ENCODE measurements at places on chromosomes 6 and 20.

GRCh38 chr6:49225471-49225870 is 237.6 kb downstream of the MMUT start:
- no peak for DNase-seq

DNA sequence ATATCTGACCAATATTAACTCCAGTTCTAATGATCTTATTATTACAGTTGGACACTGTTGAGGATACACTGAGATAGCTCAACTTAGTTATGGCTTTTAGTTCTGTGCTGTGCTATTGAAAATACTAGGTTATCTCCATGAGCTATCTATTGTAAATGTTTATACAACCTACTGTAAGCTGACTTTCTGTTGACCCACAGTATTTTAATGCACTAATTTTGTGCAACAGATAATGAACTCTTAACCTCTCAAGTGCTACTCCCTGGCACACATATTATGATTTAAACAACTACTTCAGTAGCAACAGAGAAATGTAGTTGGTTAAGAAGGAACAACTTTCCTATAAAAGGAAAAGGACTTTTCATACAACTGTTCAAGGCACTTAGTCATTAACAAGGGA is 5.2 kb upstream of the MMS22L start:
- no peak for DNase-seq

DNA sequence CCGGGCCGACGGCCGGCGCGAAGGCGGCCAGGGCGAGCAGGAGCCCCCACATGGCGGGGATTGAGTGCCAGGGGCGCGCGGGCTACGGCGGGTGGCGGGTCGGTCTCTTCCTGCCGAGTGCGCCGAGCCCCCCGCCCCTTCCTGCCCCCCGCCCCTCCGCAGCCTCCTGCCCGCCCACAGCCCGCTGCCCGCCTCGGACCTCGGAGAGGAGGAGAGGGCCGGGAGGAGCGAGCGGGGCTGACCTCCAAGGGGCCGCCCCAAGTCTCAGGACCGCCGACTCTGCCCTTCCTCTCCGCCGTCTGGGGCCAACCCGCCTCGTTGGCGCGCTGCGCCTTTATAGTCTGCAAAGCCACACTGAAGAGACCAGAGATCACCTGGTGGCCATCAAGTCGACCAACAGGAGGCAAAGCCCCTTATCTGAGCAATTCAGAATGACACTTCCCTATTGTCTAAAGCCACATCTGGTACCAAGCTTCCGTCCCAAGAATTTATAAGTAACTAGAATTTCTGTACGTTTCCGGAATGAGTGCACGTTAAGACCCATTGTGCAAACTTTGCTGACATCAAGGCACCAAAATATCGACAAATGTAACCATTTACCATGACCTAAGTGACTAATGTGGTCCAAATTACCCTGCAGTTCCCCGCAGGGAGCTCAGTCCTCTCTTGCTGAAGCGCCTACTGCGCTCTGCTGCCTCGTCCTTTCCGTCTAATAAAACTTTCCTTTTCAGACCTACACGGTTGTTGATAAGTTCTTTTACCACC is at the start of gene CPXM1:
Gene CPXM1, minus strand, starts transcription at position 107 of the 765 bp plus-strand sequence. Its CDS starts 55 bp downstream, at position 52.
- no peak for DNase-seq

GRCh38 chr6:13152764-13153163 is 175.6 kb downstream of the TBC1D7 start:
- DNase-seq, result no peak

DNA sequence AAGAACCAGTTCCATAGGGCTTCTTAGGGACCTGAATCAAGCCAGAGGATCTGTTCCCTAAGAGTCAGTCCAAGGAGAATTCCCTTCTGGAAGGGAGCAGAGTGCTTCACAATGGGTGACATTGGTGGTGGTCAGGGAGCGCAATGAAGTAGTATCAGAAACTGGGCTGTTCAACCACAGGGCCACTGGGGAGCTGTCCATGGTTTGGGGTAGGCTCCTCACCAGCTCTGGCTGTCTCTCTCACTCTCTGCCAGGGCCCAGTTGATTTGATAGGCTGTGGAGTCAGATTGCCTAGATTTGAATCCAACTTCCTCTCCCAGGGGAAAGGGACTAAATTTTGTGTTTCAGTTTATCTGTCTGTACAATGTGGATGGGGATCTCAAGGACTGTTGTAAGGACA is 36.7 kb upstream of the CHD6 start:
- DNase-seq, result no peak

- DNase-seq, result no peak
Observed at GRCh38 chr6:113847447-113847846, 9.7 kb upstream of the MARCKS start.

DNA sequence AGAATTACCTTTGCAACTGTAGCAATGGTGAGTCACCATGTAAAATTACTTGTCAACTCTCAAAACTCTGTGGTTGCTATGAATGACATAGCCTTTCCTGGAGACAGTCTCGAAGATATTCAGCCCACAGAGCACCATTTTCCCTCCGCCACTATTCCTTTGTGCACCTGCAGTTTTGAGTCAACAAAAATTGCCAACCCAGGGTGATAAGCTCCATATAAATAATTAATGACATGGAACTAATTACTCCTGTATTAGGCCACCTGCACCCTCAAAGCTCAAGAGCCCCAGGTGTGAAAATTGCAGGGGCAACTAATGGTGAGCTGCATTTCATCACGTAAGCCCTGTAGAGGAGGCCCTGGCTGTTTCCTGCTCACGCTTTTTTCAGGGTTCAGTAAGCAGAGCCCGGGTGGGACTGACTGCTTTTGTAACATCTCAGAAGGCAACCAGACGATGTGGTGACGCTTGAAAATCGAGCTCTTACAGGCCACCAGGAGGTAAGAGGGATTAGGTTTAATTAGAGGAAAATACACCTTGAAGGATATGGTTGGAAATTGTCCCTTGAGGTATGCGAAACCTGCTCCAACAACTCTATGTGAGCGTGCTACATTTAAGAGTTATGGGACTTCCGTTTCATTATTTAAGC is 70.8 kb downstream of the BMP2 start:
- DNase-seq, result no peak

DNA sequence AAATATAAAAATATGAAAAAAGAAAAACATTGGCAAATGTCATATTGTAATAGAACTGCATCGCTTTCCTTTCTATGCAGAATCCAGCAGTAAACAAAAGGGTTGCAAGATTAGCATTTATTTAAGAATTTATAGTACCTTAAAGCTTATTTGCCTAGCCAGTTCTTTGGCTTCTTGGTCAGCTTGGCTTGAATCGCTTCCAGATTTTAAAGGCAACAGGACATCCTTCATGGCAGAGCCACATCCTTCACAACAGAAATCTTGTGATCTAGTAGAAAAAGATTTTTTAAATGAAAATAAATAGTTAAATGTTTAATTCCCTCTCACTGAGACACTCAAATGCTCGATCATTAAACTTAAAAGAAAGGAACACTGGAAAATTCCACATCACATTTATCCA is 17.4 kb downstream of the UBE2J1 start:
- no peak for DNase-seq

DNA sequence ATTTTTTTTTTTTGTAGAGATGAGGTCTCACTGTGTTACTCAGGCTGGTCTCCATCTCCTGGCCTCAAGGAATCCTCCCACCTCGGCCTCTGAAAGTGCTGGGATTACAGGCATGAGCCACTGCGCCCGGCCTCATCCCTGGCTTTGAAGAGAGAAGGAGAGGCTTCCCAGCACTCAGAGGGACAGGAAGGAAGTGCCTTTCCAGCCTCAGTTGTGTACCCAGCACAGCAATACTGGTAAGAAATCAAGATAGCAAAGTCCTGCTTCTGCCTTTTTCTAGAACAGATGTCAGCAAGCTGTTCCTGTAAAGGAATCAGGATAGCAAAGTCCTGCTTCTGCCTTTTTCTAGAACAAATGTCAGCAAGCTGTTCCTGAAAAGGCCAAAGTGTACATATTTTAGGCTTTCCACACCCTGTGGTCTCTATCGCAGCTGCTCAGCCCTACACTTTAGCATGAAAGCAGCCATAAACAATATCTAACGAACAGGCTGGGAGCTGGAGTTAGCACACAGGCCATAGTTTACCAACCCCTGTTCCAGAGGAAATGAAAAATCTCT is 6.3 kb upstream of the PLTP start:
- DNase-seq, result no peak

GRCh38 chr20:48181261-48181935 is 396.1 kb upstream of the SULF2 start:
- DNase-seq, result no peak

GRCh38 chr20:483815-484644 is 21.7 kb upstream of the TBC1D20 start:
- DNase-seq, result no peak

- DNase-seq, result no peak
Observed at GRCh38 chr6:152874267-152874666, 108.6 kb downstream of the FBXO5 start.

DNA sequence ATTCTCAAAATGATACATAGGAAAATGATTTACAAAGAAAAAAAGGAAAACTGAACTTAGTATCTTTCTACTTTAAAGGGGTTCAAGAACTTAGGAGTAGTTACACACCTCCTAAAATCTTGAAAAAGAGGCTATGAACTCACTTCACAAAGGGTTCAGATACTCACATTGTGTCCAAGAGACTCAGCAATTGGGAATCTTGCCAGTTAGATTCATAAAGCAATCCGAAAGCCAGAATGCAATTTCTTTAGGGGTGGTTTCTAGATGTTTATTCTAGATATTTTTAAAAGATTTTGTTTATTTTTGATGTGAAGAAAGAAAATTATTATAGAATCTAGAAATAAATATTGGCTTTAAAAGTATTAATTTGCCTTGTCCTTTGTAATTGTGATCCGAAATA is 1.7 kb upstream of the MYB start:
- no peak for DNase-seq

GRCh38 chr6:126180585-126180984 is 159.3 kb upstream of the CENPW start:
- DNase-seq, result peak; percentile 99

GRCh38 chr6:111763381-111763780 is 109.9 kb downstream of the FYN start:
- DNase-seq, result no peak

- DNase-seq, result no peak
Observed at GRCh38 chr20:32609111-32609773, 24.1 kb upstream of the NOL4L start.

GRCh38 chr20:6180531-6180930 is 57.7 kb upstream of the FERMT1 start:
- no peak for DNase-seq

GRCh38 chr6:5461365-5461764 is 200.1 kb downstream of the FARS2 start:
- no peak for DNase-seq

- no peak for DNase-seq
Observed at GRCh38 chr20:43666376-43667328, at the start of gene MYBL2. Gene MYBL2 (plus strand): TSS chr20:43667114. CDS start chr20:43667284, 170 bp downstream.

DNA sequence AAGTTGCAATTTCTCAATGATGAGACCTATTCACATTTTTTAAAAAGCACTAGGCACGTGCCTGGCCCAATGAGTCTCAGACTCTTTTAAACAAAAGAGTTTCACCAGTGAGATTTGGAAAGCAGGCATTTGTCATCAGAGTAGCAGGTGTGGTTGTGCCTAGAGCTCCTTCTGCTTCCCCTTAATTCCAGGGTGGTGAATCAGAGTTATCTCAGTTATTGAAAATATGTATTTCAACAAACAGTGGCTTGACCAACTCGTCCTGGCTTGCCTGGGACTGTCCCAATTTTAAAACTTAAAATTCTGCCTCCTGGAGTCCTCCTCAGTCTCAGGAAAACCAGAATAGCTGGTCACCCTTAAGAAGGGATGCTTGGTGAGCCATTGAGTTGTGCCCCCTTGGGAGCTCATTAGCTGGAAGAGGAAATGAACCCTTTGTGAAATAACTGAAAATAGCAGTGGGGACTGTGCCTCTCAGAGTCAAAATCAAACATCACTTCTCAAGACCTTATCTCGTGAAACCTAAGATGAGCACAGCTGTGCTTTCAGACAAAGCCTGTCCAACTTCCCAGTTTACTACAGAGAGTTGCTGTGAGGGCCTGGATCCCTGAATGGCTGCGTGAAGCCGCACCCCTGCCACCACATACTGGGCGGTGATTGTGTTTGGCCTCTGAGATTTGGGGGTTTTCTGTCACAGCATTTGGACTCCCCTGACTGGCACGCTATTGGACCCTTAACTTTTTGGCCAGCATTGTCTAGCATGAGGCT is 116.3 kb downstream of the ANKRD60 start:
- peak; percentile 70 for DNase-seq

DNA sequence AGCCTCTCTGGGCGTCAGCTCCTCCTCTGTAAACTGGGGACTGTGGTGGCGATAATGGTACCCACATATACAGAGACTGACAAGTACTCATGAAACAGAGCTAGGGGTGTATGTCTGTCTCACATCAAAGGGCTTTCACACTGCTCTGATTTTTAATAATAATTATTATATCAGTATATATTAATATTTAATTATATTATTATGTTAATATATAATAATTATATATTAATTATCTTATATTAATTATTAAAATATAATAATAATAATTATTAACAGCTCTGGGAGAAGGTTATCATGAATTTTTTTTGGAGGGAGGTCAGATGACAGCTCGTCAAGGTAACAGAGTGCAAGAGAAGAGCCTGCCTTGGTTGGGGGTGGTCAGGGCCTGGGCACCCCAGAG is 173.6 kb downstream of the NRN1 start:
- DNase-seq, result no peak

DNA sequence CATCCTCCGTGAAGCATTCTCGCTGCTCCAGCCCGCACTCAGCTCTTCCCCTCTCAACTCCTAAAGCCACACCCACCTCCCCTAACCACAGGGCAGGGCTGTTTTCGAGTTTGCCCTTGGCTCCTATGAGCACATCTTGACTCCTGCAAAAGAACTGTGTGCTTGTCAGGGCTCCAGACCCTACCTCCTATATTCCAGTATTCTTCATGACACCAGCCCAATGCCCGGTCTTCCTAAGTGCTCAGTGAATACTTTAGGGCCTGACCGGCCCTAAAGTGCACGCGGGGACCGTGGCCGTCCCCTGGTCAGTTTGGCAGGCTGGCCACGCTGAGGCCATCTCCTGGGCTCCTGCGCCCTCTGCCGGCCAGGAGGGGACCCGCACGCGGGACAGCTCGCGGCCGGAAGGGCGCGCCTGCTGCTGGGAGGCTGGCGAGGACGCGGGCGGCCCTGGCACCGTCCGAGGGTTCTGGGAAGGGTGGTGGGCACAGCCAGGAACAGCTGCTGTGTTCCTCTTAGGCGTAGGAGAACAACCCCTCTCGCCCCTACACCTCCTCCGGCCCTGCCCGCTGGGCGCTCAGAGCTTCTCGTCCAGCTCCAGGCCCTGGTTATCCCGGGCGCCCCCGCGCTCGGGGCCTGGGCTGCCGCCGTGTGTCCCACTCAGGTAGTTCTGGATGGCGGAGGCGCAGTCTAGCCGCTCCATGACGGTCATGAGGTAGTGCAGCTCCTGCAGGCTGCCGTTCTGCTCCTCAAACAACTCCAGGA is 11.0 kb downstream of the UNC5CL start:
- DNase-seq, result no peak

- no peak for DNase-seq
Observed at GRCh38 chr20:14491436-14491835, 154.0 kb upstream of the FLRT3 start.

DNA sequence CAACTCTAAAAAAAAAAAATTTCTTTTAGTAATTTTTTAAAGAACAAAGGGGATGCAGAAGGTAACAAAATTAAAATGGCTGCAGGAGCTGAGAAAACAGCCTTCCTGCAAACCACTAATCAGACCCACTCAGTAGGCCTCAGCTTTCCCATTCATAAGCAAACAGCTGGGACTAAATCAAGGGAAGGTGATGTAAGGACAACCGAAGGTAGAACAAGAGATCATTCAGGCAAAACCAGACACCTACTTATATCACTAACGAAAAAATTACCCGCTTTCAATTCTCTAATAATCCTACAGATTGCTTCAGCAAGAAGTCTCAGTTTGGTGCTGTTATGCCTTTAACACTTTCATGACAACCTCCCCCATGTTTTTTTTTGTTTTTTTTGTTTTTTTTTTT is 124.0 kb downstream of the ZMYND8 start:
- no peak for DNase-seq
